ENCODE measurements at places on chromosomes 6 and 20.

GRCh38 chr20:11906626-11907480, 10.8 kb upstream of the BTBD3 start:
- DNase-seq, result no peak

DNA sequence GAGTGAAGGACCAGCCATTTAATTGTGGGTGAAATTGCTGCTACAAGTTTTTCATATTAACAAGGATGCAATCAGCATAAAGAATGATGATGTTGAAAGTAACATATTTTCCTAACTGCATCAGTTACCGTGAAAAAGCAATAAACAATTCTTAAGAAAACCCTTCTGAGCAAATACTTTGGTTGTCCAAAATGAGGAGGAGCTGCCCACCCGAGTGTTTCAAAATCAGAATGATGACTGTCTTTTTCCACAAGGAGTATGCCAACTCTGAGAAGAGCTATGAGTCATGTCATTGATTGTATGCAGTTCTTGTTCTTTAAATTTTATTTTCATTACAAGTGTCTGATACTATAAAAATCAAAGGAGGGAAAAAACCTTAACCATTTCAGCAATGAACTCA, 470.5 kb downstream of the COL12A1 start:
- no peak for DNase-seq

DNA sequence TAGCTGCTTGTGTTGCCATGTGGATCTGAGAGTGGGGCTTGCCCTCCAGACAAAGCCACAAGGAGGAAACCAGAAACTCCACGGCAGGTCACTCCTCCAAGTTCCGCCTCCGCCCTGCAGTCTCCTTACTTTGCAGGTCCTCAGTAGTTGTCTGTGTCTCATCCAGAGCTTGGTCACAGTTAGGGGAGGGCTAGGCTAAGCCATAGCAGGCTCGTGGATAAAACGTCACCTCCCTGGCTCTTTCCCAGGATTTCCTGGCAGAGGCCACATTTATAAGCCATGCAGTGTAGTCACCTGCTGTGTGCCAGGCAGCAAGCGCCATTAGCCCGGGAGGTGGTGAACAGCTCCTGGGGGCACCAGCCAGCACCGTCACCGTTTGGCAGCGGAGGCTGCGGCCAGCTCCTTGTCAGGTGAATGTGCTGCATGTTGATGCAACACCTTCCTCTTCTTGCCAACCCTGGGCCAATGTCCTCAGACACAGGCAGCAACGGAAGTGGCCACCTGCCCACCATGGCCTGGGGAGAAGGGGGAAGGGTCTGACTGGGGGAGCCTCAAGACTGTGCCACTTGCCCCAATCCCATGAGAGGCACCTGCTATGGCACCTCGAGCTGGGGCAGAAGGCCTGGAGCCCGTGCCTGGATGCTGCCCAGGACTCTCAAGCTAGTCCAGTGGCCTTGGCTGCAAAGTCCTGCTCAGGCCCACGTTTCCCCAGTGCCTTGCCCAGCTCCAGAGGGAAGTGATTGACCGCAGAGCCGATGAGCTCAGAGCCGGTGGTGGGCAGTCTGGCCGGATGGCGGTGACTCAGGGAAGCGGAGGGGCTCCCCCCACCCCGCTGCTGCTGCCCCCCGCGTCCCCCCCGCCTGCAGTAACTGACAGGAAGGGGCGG, 39.0 kb upstream of the SLCO4A1 start:
- DNase-seq, result peak; percentile 89

- DNase-seq, result no peak
Observed at GRCh38 chr20:24990810-24991252, 1.7 kb downstream of the APMAP start.

GRCh38 chr20:50335105-50335504, 144.5 kb downstream of the CEBPB start:
- no peak for DNase-seq

GRCh38 chr20:49973981-49974380, 8.8 kb upstream of the SNAI1 start:
- no peak for DNase-seq

GRCh38 chr20:32991383-32991782, 12.8 kb downstream of the SUN5 start:
- DNase-seq, result no peak

- DNase-seq, result no peak
Observed at GRCh38 chr6:112343977-112344376, 3.2 kb upstream of the RFPL4B start.

DNA sequence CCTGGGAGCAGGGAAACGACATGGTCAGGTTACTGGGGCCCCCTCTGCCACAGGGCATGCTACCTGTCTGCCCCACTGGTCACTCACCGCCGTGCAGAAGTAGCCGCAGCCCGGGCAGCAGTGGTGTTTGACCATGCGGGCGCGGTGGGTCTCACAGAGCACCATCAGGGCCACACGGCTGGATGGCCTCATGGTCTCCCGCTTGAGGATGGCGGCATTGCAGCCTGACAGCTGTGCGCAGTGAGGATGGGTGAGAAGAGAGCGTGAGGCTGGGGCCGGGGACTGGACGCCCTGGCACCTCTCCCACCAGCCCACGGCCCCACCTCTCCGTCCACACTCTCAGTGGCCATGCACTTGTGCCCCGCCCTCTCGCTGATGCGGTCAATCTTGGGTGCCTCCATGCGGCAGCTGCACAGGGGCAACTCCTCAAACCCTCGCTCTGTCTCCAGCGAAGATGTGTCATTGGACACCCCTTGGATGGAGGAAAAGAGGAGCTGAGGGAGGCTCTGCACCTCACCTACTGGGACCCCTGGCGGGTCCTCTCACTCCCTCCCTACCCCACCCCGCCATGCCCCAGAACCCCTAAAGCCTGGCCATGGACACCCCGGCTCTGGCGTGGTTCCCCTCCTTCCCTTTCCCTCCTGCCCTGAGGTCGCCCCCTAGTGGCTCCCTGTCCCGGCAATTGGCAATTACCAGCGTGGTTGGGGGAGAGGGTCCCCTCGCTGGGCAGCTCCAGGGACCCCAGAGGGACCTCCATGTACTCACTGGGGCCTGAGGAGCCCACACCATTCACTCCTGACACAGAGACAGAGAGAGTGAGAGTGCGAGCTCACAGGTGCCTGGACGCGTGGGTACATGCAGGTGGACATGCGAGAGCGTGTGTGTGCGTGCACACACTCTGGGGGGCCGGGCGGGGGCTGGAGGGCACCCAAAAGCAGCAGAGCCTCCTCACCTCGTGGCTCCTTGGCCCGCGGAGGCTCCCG, 8.9 kb downstream of the EHMT2 start:
- DNase-seq, result no peak

All from ACHN (cell line).